Activated T-cell treated with anti-CD3 and anti-CD28 coated beads, Interleukin-2, amount 50 U/mL, for 1 hour (primary cell): ENCODE measurements at places on chromosomes 16 and 17.
A peak's percentile ranks its signal among the peaks of the same experiment; 100 is the strongest.

GRCh38 chr17:59423137-59423724 lies 91.8 kb downstream of the YPEL2 start:
- DNase-seq, result no peak

- DNase-seq, result no peak
Measured at GRCh38 chr16:9934723-9935508, 247.3 kb downstream of the GRIN2A start.

GRCh38 chr17:8075081-8075480 lies 12.4 kb downstream of the ALOX12B start:
- DNase-seq, result no peak

GRCh38 chr17:28030386-28030785 lies 12.1 kb upstream of the NLK start:
- DNase-seq, result no peak

- no peak for DNase-seq
Measured at GRCh38 chr17:16434662-16435061, 19.3 kb downstream of the TRPV2 start.

DNA sequence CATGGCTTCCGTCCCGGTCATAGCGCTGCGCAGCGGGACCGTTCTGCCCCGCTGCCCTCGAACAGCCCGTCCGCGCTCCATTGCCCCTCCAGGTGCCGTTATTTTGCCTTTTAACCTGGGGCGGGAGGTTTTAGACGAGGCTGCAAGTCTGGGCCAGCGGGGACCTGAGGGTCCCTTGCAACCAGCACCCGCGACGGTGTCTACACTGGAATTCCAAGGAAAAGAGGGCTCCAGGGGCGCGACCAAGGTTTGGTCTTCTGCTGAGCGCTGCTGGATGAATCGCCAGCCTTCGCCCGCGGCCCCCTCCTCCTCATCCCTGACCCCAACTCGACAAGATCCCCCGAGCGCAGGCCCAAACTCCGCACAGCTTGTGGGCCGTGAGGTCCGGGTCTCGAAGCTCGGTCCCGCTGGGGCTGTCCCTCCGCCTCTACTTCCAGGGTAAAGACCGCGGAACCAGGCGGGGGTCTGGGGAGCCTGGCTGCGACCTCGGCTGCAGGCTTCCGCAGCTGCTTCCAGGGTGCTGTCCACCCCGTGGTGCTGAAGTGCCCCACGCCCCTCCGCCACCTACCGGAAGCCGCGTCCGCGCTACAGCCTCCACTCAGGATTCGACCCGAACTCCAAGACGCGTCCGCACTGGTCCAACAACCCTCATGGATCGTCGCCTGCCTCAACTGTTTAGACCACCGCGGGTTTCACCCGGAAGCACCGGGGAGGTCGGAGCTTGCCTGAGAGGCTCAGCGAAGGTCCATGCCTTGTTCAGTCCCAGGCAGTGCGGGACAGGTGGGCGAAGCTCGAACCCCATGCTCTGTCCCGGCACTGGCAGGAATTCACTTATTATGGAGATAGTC lies 10.1 kb upstream of the CA4 start:
- DNase-seq, result peak; percentile 77

DNA sequence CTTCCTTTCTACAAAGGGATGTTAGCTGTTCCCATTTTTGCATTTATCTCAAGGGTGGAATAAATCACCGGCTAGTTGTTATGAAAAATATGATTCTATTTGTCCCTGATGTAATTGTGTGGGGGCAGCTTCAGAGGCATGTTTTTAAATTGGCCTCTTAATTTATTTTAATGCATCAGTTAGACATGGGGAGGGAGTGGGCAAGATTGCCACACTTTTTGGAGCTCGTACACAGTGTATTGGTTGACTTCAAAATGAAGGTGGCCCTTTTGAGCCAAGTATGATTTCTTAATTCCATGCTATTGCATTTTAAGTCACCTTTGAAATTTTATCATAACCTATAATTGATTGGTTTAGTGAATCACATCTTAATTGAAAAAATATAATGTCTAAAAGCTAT lies 223.7 kb downstream of the CDH11 start:
- no peak for DNase-seq

DNA sequence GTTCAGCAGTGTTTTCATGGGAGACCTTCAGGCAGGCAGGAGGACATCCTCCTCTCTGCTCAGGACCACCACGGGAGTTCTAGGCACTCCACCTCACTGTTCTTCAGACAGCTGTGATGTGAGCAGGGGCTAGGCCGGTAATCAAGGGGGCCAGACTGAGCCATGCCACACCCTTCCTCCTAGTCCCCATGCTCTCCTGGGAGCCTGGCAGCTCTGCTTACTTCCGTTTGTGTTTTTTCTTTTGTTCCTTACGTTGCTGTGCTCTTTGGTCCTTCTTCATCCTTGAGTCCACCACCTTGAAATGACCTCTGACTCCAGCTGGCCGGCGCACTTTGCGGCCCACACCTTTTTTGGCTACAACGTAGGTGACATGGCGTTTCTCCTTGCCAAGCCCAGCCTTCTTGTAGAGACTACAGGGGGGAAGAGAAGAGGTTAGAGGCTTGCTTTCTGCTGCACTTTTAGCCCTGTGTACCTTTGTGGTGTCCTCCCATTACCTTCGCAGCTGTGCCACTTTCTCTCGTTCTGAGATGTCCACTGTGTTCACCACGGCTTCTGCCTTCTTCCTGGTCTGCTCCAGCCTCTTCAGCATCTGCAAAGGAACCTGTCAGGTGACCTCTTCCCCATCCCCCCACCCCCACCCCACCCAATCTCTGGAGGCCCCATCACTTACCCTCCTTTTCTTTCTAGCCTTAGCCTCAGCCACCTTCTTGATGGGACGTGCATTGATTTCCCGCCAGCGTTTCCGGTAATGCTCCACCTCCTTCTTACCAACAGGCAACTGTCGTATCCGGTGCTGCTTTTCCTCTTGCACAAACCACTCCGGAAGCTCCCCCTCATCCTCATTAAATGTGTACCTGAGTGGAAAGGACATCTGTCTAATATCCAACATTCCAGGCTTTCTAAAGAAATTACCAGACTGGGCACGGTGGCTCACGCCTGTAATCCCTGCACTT lies 7.4 kb upstream of the PSMC5 start:
- no peak for DNase-seq

DNA sequence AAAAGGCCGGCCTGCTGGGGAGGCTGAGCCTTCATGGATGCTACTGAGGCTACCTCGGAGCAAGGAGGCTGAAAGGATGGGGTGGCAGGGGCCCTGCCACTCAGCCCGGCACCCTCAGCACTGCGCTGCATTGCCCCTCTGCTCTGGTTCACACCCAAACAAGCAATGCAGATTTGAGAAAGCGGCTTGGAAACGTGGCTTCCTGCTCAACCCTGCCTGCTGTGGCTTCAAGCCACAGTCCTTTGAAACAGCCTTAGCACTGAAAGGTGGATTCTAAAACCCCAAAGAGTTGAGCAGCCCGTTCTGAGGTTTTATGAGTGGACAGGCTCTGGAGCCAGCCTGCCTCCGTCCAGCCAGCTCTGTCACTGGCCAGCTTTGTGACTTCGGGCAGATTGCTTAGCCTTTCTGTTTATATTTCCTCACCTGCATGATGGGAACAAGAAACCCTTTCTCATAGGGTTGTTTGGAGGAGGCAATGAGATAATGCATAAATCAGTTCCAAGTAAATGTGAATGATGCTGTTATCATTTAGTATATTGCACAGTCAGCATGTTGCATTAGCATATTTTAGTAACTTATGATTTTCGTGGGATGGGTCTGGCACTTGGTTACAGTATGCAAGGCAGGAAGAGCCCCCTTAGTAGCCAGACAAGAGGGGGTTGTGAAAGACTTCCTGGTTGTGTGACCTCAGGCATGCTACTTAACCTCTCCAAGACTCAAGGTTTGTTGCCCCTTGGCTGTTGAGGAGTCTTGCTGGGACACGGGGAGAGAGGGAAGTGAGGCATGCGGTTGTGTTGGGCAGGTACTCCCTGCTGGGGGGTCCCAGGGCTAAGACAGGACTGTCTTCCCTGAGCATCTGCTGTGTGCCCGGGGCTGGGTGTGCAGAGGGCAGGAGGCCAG lies 23.6 kb downstream of the CRISPLD2 start:
- DNase-seq, result no peak

- no peak for DNase-seq
Measured at GRCh38 chr17:18949566-18949965, 2.4 kb upstream of the SLC5A10 start.
